Upper lobe of left lung (tissue), 6 donors: ENCODE measurements at places on chromosomes 6 and 20.

DNA sequence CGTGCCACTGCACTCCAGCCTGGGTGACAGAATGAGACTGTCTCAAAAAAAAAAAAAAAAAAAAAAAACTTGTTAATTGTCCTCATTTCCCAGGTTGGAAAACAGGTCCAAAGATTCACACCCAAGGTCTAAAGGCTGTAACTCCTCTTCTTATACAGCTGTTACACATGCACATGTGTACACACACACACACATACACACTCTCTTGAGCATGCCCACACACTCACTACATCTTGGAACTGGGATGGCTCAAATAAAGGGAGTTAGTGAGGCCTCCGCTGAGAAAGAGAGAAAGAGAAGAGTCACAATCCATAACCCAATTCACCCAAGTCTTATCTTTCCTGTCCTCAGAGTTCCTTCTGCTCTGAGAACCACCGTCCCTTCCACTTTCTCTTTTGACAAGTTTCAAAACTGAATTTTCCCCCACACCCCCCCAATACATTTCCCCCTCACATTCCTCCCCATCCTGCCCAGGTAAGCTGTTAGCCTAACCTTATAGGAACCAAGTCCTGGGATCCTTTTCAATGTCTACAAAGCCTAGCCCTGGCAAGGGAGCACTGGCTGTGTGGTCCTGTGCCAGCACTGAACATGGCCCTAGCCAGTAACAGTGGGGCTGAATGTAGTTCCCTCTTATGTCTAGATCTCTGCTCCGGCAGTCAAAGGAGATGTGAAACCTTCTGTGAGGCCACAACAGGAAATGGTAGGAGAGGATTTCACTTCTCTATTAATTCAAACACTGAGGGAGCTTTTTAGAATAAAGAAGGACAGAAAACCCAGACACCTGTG is 3.2 kb upstream of the HLA-DMB start:
- no peak for DNase-seq
- H3K27ac ChIP-seq: peak overlapping the region; percentile 67
- no peaks in the 10 kb centered on the region for H3K27me3 ChIP-seq
- no peak overlapping the region for H3K4me3 ChIP-seq

- no peak overlapping the region for H3K27ac ChIP-seq
- no peak for DNase-seq
- H3K4me1 ChIP-seq: no peaks in the 10 kb centered on the region
Measured at GRCh38 chr6:102549221-102549874, 1155.8 kb downstream of the GRIK2 start.

DNA sequence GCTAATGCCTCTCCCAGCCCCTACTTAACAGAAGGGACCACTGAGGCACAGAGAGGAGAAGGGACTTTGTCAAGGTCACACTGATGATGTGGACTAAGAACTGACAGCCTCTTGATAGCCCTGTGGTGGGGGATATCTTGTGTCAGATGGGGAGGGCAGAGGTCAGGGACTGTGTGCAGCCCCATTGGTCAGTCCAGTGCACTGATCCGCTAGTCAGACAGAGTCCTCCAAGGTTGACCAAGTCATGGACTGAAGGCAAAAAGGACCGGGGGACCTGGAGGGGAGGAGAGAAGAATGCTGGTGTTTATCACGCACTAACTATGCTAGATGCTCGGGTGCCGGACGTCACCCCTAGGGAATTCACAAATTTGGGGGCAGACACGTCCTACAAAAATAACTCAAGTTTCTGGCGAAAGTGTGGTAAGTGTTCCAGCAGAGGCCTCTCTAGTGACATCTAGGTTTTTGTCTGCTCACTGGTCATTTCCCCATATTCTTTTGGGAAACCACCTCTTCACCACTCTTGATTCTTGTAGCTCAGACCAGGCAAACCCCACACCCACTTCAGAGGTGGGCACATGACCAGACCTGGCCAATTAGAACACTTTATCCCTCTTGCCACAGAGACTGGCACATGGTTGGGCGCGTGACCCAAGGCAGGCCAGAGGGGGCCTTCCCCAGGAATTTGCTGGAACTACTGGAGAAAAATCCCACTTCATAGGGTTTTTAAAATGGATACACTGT is 21.0 kb downstream of the TCF15 start:
- no peaks in the 10 kb centered on the region for H3K36me3 ChIP-seq
- H3K27ac ChIP-seq: no peak overlapping the region
- H3K4me1 ChIP-seq: no peaks in the 10 kb centered on the region
- no peaks in the 10 kb centered on the region for H3K27me3 ChIP-seq
- no peak overlapping the region for H3K4me3 ChIP-seq
- DNase-seq: no peak

- H3K27me3 ChIP-seq: no peaks in the 10 kb centered on the region
- H3K4me1 ChIP-seq: no peaks in the 10 kb centered on the region
- H3K36me3 ChIP-seq: no peaks in the 10 kb centered on the region
- H3K4me3 ChIP-seq: no peak overlapping the region
- no peak for DNase-seq
Measured at GRCh38 chr20:51862796-51863195, 60.5 kb upstream of the SALL4 start.

DNA sequence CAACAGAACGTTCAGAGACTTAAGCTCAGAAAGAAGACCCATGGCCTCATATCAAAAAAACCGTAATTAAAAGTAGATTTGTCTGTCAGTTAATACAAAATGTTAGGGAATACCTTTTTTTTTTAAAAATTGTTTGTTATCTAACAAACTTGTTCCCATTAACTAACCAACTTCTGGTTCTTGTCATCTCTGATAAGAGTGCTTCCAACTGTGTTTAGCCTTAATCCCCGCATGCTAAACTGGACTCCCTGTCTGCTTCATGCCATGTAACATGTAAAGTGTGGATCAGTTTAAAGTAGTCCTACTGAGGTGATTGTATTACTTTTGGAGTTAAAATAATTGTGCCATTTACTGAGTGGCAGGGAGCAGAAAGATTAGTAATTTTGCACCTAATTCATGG is 6.3 kb downstream of the JARID2 start:
- no peak for DNase-seq
- peaks cover 24% of the 10 kb centered on the region for H3K4me1 ChIP-seq
- no peak overlapping the region for H3K4me3 ChIP-seq
- no peaks in the 10 kb centered on the region for H3K36me3 ChIP-seq

DNA sequence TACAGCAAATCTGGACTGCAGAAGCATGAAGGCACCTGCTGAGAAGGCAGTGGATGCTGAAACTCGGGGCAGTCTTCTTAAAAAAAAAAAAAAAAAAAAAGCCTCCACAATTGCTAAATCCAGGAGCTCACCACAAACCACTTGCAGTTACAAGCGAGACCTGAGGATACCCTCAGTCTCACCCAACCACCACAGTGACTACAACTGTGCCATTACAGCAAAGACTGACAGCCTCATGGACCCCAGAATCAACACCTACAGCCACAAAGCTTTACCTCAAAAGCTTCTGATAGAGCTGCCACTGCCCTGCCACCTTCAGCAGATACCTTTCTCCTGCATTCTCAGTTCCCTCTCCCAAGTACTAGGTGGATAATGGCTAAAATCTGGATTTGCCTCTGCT is 9.0 kb downstream of the COL21A1 start:
- H3K27ac ChIP-seq: no peak overlapping the region
- H3K4me3 ChIP-seq: no peak overlapping the region
- H3K4me1 ChIP-seq: peaks cover 2% of the 10 kb centered on the region

DNA sequence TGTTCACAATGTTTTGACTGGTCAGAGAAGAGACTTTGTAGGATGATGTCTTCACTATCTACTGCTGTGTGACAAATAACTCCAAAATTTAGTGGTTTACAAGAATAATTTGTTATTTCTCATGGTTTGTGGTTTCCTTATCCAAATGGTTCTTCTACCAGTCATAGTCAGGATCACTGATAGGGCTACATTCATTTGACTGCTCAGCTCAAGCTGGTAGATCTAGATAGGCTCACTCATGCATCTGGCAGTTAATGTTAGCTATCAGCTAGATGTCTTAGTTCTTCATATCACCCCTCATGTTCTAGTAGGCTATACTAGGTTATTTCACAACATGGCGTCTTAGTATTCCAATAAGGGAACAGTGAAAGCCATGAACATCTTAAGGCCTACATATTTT is 131.0 kb downstream of the ID4 start:
- no peak overlapping the region for H3K4me3 ChIP-seq
- DNase-seq: no peak
- no peaks in the 10 kb centered on the region for H3K27me3 ChIP-seq
- H3K27ac ChIP-seq: no peak overlapping the region
- H3K4me1 ChIP-seq: no peaks in the 10 kb centered on the region
- no peaks in the 10 kb centered on the region for H3K36me3 ChIP-seq

DNA sequence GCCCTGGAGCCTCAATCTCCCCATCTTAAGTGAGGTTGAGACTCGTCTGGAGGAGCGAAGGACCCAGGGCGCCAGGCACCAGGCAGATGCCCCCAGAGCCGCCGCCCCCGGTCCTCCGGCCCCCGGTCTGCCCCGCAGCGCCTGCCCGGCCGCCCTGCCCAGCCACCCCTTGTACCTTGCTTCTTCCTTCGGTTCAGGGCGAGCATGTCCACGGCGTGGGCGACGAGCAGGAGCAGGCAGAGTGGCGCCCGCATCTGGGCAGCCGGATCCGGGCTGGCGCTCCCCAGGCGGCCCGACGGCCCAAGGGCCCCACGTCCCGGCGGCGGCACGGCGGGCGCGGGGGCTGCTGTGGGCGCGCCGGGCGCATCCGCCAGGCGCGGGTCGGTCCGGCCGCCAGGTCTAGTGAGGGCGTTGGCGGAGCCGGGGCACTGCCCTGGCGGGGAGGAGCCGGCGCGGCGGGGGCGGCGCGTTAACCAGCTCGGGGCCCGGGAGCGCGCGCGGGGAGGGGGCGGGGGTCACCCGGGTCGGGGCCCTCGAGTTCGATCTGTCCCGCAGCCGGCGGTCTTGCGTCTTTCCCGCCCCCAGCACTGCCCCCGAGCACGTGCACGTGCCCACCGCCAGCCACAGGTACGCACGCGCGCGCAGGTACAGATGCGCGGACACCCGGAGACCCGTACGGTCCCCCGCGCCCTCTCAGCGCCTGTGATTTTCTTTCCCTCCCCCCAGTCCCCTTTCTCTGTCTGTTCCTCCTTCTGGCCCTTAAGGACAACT is at the start of gene RSPO4:
RSPO4 (minus strand) TSS at position 401 of the 771 bp plus-strand sequence; CDS start at position 254, 147 bp downstream.
- peaks cover 10% of the 10 kb centered on the region for H3K4me1 ChIP-seq
- no peaks in the 10 kb centered on the region for H3K36me3 ChIP-seq
- peak within 1 kb of the TSS; percentile 36 for H3K4me3 ChIP-seq
- H3K27ac ChIP-seq: no peak within 1 kb of the TSS
- peaks cover 11% of the 10 kb centered on the region for H3K27me3 ChIP-seq
- DNase-seq: peak; percentile 16

GRCh38 chr20:32294071-32294470 is 16.6 kb downstream of the KIF3B start:
- H3K4me3 ChIP-seq: no peak overlapping the region
- no peaks in the 10 kb centered on the region for H3K36me3 ChIP-seq
- DNase-seq: no peak
- H3K27me3 ChIP-seq: no peaks in the 10 kb centered on the region
- no peaks in the 10 kb centered on the region for H3K4me1 ChIP-seq

GRCh38 chr6:44005507-44005903 is 121.7 kb downstream of the MRPL14 start:
- no peak overlapping the region for H3K27ac ChIP-seq
- peaks cover 11% of the 10 kb centered on the region for H3K4me1 ChIP-seq
- no peak for DNase-seq
- H3K4me3 ChIP-seq: no peak overlapping the region

- no peak overlapping the region for H3K4me3 ChIP-seq
- DNase-seq: peak; percentile 78
- no peaks in the 10 kb centered on the region for H3K4me1 ChIP-seq
- peaks cover 3% of the 10 kb centered on the region for H3K27me3 ChIP-seq
- H3K27ac ChIP-seq: no peak overlapping the region
Measured at GRCh38 chr20:63132131-63132714, 83.7 kb downstream of the YTHDF1 start.

- no peaks in the 10 kb centered on the region for H3K27me3 ChIP-seq
- H3K4me1 ChIP-seq: peaks cover 21% of the 10 kb centered on the region
- H3K36me3 ChIP-seq: peaks cover 5% of the 10 kb centered on the region
- peak overlapping the region; percentile 71 for H3K27ac ChIP-seq
- peak overlapping the region; percentile 1 for H3K4me3 ChIP-seq
Measured at GRCh38 chr6:34243901-34244884, 4.6 kb downstream of the SMIM29 start.

DNA sequence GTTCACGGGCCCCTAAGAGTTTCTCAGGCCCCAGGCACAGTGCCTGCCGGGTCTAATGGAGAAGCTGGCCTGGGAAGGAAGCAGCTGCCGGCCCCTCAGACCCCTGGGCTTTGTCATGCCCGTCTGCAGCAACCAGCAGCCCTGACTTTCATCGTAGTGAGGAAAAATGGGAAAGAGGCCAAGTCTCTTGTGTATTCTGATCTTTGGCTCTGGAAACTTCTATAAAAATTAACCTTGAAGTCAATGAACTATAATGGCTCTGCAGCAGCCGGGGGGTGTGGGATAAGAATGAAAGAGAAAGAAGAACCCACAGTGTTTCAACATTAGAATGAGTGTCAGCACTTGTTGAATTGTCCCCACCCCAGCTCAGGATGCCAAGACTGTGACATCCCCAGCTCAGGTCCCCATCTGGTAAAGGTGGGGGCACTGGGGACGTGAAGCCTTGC is 12.9 kb downstream of the TGM2 start:
- H3K4me1 ChIP-seq: peaks cover 69% of the 10 kb centered on the region
- H3K27me3 ChIP-seq: no peaks in the 10 kb centered on the region
- H3K36me3 ChIP-seq: peaks cover 27% of the 10 kb centered on the region
- no peak for DNase-seq
- H3K27ac ChIP-seq: peak overlapping the region; percentile 85
- H3K4me3 ChIP-seq: no peak overlapping the region

- DNase-seq: no peak
- no peak overlapping the region for H3K27ac ChIP-seq
- H3K27me3 ChIP-seq: no peaks in the 10 kb centered on the region
- H3K4me3 ChIP-seq: no peak overlapping the region
- no peaks in the 10 kb centered on the region for H3K4me1 ChIP-seq
- no peaks in the 10 kb centered on the region for H3K36me3 ChIP-seq
Measured at GRCh38 chr6:52013035-52013434, 74.4 kb downstream of the PKHD1 start.

DNA sequence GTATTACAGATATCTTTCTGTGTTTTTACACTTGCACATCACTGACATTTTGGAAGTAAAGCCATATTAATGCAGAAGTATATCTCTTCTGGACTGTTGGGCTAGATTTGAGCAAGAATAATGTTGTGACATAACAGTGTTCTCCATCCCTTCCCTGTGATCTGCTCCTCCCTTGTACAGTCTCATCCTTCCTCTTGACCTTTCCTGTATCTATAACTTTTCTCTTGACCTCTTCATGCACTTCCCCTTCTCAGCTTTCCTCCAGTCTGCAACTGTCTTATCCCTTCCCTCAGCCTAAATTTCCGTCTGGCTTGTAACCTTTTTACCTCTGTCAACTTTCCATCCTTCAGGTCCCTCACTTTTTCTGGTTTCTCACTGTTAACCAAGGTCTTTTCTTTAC is 29.8 kb downstream of the NCOA3 start:
- H3K27ac ChIP-seq: no peak overlapping the region
- H3K4me1 ChIP-seq: no peaks in the 10 kb centered on the region
- no peaks in the 10 kb centered on the region for H3K36me3 ChIP-seq
- no peak for DNase-seq
- H3K27me3 ChIP-seq: no peaks in the 10 kb centered on the region

DNA sequence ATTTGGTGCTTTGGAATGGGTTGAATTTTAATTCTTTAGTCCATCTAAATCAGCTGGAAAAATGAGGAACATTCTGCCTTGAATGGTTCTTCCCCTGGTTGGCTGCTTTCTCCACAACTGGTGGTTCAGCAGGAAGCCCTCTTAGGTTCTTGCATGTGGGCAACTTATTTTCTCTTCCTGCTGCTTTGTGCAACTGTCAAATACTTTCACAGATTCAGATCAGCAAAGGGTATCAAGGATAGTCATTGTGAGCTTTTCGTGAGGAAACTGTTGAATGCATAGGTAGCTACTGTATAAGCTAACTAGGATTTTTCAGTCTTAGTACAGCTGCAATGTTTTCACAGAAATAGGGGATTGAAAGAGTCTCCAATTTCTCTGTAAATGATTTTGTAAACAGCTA is 72.9 kb upstream of the MRAP2 start:
- H3K27me3 ChIP-seq: no peaks in the 10 kb centered on the region
- no peak overlapping the region for H3K4me3 ChIP-seq
- DNase-seq: no peak
